ENCODE measurements at places on chromosomes 2 and 18.
A peak's percentile ranks its signal among the peaks of the same experiment; 100 is the strongest.

DNA sequence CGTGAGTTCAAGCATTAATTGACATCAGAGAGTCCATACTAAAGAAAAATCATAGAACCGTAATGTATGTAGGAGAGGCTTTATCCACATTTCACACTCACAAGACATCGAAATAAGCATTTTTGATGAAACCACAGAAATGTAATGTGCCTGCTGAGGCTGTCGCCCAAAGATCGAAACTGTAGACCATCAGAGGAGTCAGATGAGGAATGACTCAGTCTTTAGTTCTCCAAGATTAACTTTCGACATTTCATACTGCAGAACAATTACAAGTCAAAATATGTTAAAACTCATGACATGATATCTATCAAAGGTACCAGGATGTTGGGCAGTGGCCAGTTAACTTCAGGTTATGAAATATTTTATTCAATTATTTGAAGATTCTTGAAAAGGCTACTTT lies 79.6 kb downstream of the RAB31 start:
- no peak for DNase-seq

DNA sequence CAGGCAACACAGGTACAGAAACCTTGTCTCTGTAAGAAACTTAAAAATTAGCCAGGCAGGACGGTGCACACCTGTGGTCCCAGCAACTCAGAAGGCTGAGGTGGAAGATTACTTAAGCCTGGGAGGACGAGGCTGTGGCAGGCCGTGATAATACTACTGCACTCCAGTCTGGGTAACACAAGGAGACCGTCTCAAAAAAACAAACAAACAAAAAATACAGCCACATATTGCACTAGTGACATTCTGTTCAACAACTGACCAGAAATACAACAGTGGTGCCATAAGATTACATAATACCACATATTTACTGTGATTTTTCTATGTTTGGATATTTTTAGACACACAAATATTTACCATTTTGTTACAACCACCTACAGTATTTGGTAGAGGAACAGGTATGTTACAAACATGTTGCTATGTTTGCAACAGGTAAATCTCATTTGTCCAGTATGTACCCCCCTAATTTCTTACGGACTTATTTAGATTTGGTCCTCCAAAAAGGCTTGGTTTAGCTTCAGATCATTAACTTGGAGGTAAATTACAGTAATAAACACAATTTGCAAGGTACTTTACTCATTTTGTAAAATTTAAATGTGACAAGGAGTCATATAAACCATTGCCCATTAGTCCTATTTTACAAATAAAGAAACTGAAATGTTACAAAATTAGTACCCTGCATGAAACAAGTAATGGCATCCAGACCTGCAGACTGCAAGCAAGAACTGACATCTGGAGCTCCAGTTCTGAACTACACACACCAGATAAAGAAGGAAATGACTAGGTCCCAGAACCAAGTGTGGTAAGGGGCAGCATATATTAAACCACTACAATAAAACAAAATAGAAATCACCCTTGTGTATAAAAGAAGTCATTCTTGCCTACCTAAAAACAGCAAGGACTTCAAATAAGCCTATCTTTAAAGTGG lies 36.8 kb downstream of the TRIP12 start:
- DNase-seq, result no peak

DNA sequence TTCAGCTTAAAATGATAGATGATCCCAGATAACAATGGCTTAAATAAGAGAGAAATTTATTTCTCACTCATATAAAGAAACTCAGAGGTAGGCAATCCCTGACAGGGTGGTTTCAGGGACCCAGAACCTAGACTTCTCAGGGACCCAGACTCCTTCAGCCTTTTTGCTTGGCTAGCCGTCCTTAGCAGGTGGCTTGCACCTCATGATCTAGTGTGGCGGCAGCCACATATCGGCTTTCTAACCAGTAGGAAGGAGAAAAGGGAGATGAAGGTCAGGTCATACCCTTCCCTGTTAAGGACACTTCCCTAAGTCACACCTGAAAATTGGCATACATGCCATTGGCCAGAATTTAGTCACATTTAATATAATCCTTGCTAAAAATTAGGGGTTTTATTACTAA lies 18.4 kb downstream of the VSNL1 start:
- no peak for DNase-seq

DNA sequence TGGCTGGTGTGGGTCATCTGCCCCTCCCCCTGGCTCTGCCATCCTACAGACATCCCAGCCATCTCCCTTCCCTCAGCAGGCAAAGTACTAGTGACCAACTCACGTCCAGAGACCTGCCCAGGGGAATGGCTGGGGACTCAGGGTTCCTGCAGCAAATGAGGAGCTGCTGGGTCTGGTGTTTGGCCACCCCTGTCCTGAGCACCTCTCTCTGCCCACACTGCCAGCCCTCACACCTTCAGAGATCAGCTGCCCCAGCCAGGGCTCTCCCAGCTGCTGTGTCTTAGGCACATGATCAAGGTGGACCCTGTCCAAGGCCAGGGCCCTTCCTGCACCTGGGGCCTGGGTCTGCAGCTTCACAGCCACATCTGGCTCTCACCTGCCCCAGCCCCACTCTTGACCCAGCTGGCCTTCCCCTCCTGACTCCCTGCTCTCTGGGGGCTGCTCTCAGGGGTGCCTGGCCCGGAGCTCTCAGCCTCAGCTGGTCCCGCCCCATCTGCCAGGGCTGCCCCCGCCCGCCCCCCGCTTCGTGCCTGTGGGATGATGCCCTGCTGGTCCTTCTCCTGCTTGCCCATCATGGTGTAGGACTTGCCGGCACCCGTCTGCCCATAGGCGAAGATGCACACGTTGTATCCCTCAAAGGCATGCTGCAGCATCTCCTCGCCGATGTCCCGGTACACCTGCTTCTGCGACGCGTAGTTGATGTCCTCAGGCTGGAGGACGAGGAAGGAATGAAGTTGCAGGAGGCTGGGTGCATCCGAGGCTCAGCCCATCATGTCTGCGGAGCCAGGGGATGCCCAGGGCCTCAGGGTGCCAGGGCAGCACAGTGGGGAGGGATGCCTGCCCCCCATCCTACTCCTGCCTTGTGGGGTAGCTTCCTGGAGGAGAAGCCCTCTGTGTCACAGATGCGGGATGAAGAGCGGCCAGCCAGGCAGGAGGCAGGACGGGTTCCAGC lies 32.2 kb downstream of the KIF1A start:
- DNase-seq, result no peak

DNA sequence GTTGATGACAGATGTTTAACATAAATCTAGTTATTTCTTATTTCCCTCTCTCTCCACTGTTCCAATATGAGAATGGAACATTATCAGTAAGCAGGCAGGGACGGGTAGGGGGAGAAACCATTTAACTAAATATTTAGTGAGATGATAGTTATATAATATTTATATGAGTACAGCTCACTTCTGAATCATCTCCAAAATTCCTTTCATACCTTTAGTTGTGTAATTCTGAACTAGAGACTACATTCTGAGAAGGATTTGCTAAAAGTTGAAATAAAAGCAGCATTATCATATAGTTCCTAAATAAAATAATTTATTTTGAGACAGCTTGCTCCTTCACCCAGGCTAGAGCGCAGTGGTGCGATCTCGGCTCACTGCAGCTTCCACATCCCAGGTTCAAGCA lies 41.4 kb downstream of the B4GALT6 start:
- no peak for DNase-seq

GRCh38 chr2:235734688-235735231 lies 240.9 kb downstream of the AGAP1 start:
- no peak for DNase-seq

- DNase-seq, result no peak
These were observed 851.6 kb downstream of the DCC start for GRCh38 chr18:53191634-53192033.

- DNase-seq, result peak; percentile 91
These were observed at the start of gene LNPK for GRCh38 chr2:176001916-176002687. Gene LNPK (minus strand): TSS chr2:176002267. CDS start chr2:175995584, 6,683 bp downstream.

GRCh38 chr18:515838-516237 lies 15.3 kb upstream of the COLEC12 start:
- no peak for DNase-seq

GRCh38 chr18:711310-711656 lies 1.1 kb downstream of the ENOSF1 start:
- no peak for DNase-seq

DNA sequence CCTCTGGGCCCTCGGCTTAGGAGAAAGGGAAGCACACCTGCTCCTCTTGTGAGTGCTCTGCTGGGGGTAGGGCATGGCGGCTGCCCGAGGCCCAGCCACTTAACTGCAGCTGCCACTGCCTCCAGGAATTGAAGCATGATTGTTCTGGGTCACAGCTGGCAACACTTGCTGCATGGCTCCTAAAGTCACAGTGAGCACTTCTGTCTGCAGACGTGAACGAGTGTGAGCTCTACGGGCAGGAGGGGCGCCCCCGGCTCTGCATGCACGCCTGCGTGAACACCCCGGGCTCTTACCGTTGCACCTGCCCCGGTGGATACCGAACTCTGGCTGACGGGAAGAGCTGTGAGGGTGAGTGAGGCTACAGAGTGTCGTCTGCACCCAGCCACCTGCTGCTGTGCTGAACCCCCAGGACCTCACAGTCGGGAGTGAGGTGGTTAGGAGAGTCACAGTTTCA lies 44.4 kb downstream of the FBLN7 start:
- peak; percentile 82 for DNase-seq

- DNase-seq, result no peak
These were observed 10.8 kb downstream of the ALPP start for GRCh38 chr2:232389327-232389726.

DNA sequence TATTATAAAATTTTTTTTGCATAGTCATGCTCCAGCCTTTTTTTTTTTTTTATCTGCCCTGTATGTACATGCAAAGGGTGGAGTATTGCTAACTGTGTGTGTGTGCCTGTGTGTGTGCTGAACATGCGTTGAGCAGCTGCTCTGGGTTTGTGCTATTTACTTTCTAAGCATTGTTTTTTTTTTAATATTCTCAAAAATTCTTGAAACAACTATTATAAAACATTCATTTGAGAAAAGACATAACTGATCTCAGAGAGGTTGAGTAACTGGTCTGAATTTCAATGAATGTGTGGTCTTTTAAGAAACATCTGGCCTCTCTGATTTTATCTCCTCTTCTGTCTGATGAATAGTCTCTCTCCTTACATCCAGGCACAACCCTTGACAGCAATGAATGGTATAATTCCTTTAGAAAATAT lies 366.0 kb upstream of the SLC14A2 start:
- DNase-seq, result no peak

- DNase-seq, result no peak
These were observed 1101.4 kb downstream of the CBLN2 start for GRCh38 chr18:71442731-71443141.

GRCh38 chr2:160109939-160110673 lies 47.7 kb upstream of the PLA2R1 start:
- peak; percentile 61 for DNase-seq

GRCh38 chr2:216379977-216380376 lies 7.7 kb upstream of the MARCHF4 start:
- DNase-seq, result no peak

DNA sequence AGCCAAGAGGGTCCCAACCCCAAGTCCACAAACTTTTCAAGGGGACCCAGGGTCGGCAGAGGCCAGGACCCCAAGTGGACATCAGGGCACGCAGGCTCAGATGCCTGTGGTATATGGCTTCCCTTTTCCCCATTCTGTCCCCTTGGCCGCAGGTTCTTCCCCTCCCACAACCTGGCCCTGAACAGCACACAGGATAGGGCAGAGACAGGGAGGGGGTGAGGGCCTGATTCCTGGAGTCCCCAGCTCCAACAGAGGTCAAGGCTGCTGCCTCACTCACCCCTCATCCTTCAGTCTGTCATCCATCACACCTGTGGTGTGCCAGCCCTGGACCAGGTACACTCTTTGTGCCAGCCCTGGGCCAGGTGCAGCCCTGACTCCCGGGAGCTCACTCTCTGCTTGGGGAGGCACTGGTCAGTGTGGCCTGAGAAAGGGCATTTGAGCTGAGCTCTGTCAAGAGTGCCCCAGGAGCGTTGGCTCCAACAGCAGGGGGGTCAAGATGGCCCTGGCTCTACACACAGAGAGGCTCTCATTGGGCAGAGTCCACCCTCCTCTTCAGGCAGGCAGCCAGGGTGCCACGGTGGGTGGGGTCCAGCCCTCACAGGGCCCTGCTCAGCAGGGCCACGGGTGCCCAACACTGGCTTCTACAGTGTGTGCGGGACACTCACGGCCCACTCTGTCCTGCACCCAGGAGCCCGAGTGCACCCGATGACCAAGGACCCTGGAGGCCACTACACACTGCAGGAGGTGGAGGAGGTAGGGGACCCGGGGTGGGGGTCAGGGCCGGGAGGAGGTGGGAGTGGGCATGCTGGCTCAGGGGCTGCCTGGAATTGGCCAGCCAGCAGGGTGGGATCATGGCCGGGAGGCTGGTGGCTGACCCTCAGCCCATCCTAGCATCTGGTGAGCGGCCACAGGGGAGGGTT lies 1.6 kb downstream of the AGXT start:
- no peak for DNase-seq

- DNase-seq, result peak; percentile 42
These were observed 2.1 kb upstream of the SPIRE1 start for GRCh38 chr18:12659904-12660605.

GRCh38 chr18:24395049-24395795 lies 2.4 kb downstream of the OSBPL1A start:
- no peak for DNase-seq

- DNase-seq, result no peak
These were observed 40.4 kb downstream of the SYT4 start for GRCh38 chr18:43236921-43237320.

GRCh38 chr2:184119989-184120800 lies 478.1 kb upstream of the ZNF804A start:
- DNase-seq, result no peak

DNA sequence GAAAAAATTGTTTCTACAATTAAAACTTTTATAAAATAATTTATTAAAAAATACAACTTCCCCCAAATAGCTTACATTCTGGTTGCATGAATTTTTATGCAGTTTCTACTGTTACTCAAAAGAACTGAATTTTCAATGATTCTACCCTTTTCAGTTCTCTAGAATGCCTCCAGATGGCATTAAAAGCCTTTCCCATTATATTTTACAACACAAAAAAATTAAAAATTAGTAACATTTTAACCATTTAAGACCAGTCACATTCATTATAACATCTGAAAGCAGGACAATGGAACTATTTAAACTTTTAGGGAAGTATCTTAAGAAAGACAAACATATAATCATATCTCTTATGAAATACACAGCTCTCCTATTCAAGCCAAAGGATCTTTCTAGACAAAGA lies 236.0 kb upstream of the REV1 start:
- no peak for DNase-seq

DNA sequence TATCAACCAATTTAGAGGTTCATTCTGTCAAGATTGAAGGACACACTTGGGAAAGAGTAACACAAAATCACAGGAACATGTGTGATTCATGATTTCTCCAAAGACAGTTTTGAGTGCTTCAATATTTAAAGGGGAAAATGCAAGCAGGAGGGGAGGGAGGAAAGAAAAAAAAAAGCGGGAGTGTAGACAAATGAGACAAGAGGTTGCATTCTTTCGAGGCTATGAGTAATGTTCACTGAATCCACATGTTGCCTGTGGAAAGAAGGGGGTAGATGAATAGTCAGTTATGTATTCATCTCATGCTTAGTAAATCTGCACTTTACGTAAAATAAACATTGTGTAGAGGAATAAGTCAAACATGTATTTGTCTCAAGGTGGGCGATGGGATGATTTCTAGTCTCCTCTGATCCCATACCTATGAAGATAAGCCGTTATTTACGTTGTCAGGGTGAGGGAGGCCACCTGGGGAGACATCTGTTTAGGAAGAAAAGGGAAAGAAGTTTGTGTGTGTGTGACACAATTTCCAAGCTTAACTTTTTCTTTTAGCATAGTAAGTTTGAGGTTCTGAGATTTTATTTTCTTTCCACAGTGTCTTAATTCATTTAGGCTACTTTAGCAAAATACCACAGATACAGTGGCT lies 211.0 kb upstream of the ZC3H15 start:
- no peak for DNase-seq
